ENCODE measurements at places on chromosomes 2 and 18. TPM values are rescaled to one million over a fixed set of nuclear protein-coding genes. Genes with fewer than 3 reads are reported as not detected.

FAM228A gene
- total RNA-seq: not detected

ATG9A gene
- total RNA-seq: 53.1 TPM

VSNL1 gene
- not detected for total RNA-seq

RBM44 gene
- total RNA-seq: 1.0 TPM

DNA sequence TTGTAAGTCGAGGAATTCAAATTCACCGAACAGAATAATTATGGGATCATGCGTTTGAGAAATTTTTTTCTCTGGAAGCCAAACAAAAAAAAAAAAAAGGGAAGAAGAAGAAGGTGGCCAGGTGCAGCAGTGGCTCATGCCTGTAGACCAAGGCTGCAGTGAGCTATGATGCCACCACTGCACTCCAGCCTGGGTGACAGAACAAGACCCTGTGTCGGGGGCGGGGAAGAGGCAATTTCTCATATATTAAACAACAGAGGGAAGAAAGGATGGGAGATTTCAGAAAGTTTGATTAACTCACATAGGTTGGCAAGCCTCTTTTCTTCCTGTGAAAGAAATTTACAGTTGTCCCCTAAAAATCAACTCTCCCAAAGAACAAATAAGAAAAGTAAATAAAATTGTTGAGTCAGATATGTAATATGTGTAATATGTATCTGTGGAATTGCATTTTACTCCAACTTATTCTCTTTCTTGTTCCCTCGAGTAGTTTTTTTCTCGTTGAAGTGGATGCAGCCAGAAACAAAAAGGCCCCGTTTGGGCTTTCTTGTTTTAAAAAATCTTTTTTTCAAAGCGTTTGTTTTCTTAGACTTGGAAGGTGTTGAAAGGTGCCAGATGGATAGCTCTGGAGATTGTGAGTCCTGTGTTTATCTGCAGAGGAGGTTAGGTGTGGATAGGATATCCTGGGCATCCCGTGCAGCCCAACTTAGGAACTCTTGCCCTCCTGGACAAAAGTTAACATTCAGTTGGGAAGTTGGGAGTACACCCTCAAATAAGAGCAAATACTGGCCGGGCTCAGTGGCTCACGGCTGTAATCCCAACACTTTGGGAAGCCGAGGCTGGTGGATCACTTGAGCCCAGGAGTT is 25.4 kb upstream of the FMNL2 start:
- H3K27me3 ChIP-seq: peaks cover 3% of the 10 kb centered on the region

DNA sequence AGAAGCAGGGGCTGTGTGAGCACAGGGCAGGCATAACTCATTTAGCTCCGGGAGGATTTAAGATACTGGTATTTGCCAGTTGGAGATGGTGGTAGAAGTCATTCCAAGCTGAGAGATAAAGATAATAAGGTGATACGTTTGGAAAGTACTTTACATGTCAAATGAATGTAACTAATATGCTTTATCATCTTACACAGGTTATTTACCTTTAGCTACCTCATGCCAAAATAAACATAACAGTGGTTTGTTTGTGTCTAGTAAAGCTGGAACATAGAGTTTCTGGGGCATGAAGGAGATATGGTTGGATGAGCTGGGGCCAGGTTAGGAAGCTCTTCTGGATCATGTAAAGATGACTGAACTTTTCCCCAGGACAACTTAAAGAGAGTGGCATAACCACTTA is 126.9 kb upstream of the PIK3C3 start:
- H3K27ac ChIP-seq: no peak overlapping the region
- H3K27me3 ChIP-seq: no peaks in the 10 kb centered on the region
- no peaks in the 10 kb centered on the region for H3K4me1 ChIP-seq
- no peaks in the 10 kb centered on the region for H3K36me3 ChIP-seq
- DNase-seq: no peak
- no peak overlapping the region for H3K4me3 ChIP-seq

DNA sequence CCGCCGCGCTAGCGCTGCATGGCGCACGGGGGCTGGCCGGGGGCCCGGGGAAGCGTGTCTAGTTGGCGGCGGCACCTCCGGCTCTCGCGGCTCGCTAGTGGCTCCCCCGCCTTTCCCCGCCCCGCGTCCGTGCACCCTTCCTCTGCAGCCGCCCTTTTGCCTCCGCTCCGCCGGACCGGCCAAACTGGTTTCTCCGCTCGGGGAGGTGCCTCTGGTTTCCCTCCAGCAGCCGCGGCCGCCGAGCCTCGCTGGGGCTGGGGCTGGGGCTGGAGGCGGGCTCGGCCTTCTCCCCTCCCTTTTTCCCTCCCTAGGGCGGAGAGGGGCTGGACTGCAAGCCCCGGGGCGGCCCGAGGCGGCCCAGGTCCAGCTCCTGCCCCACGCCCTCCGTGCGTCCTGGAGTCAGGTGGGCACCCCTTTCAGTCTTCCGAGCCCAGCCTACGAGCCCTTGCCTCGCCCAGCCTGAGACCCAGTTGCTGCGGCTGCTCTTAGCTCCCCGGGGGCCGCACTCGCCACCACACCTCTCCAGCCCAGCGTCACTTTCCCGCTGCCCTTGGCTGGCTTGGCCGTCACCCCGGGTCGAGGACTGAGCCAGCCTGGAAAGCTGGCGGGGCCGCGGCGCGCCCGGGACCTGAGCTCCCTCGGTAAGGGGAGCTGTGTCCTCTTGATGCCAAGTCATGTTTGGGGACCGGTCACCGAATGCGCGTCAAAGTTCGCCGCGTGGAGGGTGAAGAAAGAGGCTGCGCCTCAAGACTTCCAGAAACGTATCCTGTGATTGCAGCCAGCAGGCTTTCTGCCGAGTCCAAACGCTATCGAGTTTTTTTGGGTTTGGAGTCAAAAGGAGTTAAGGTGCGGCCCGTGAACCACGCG is at the start of gene ATP8B1:
Gene ATP8B1 (minus strand): TSS at position 213 of the 867 bp plus-strand sequence. CDS start 71,508 bp downstream, outside the sequence.
- peak within 1 kb of the TSS; percentile 37 for H3K4me3 ChIP-seq
- no peak within 1 kb of the TSS for H3K27ac ChIP-seq
- DNase-seq: no peak

GRCh38 chr2:239238839-239239606 is 161.8 kb downstream of the HDAC4 start:
- DNase-seq: no peak
- no peaks in the 10 kb centered on the region for H3K27me3 ChIP-seq
- H3K4me1 ChIP-seq: peaks cover 25% of the 10 kb centered on the region

GRCh38 chr2:99810225-99810624 is 320.4 kb upstream of the REV1 start:
- no peak overlapping the region for H3K4me3 ChIP-seq
- H3K36me3 ChIP-seq: no peaks in the 10 kb centered on the region
- H3K4me1 ChIP-seq: no peaks in the 10 kb centered on the region
- no peaks in the 10 kb centered on the region for H3K27me3 ChIP-seq

DNA sequence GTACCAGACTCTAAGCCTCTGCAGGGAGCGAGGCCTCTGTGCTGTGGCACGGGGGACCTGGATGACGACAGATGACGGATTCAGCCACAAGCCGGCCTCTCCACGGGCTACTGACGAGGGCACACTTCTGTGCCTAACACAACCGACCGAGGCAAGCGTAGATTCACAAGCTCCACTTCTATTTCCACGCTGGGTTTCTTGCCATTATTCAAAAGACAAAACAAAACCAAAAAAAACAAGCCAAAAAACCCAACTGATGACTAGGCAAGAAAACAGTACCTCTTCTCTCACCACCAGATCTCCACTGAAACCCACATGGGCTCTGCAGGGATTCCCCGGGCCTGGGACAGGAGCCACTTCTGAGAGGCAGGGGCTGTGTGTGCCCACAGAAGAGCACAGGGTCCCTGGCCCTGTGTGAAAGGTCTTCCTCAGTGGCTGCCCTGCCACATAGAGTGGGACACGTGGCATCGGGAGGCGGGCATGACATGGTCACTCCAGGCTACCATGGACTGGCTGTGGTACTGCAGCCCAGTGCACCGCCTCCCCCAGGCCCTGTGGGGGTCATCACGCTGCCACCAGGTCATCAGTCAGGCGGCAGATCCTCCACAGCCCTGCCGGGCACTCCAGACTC is 254.7 kb downstream of the HDAC4 start:
- no peak overlapping the region for H3K27ac ChIP-seq
- no peak for DNase-seq
- peaks cover 16% of the 10 kb centered on the region for H3K4me1 ChIP-seq
- H3K27me3 ChIP-seq: no peaks in the 10 kb centered on the region
- H3K36me3 ChIP-seq: peaks cover 67% of the 10 kb centered on the region

- no peaks in the 10 kb centered on the region for H3K4me1 ChIP-seq
- H3K27me3 ChIP-seq: no peaks in the 10 kb centered on the region
- DNase-seq: no peak
- H3K4me3 ChIP-seq: no peak overlapping the region
- no peaks in the 10 kb centered on the region for H3K36me3 ChIP-seq
These were observed 146.0 kb upstream of the SOX11 start for GRCh38 chr2:5546181-5546580.

GRCh38 chr2:37090019-37090477 is 5.7 kb downstream of the GPATCH11 start:
- H3K36me3 ChIP-seq: peaks cover 30% of the 10 kb centered on the region
- DNase-seq: no peak
- no peaks in the 10 kb centered on the region for H3K27me3 ChIP-seq

DNA sequence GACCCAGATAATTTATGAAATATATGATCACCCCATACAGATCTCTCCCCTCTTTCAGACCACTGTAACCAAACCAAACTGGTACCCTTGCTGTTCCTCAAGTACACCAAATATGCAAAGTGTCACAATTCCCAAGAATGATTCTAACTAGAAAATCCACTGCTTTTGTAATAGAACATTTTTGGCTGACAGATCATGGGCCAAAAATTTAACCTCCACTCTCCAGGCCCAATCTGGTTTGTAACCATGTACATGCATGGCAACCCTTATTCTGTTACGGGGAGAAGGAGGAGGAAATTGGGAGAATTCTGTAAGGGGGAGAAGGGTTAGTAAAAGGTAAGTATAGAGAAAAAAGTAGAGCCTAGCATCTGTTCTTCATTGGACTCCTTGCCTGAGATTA is 62.0 kb downstream of the IKZF2 start:
- H3K4me3 ChIP-seq: no peak overlapping the region
- H3K36me3 ChIP-seq: peaks cover 3% of the 10 kb centered on the region
- peaks cover 2% of the 10 kb centered on the region for H3K4me1 ChIP-seq
- no peak for DNase-seq

GRCh38 chr2:187171318-187171717 is 276.7 kb downstream of the CALCRL start:
- H3K36me3 ChIP-seq: no peaks in the 10 kb centered on the region
- H3K4me1 ChIP-seq: peaks cover 2% of the 10 kb centered on the region
- no peak overlapping the region for H3K27ac ChIP-seq
- DNase-seq: no peak
- no peaks in the 10 kb centered on the region for H3K27me3 ChIP-seq
- no peak overlapping the region for H3K4me3 ChIP-seq

GRCh38 chr2:43333656-43334144 is 107.3 kb upstream of the ZFP36L2 start:
- H3K4me1 ChIP-seq: peaks cover 8% of the 10 kb centered on the region
- no peak overlapping the region for H3K27ac ChIP-seq
- no peak for DNase-seq
- H3K27me3 ChIP-seq: no peaks in the 10 kb centered on the region
- H3K4me3 ChIP-seq: no peak overlapping the region

DNA sequence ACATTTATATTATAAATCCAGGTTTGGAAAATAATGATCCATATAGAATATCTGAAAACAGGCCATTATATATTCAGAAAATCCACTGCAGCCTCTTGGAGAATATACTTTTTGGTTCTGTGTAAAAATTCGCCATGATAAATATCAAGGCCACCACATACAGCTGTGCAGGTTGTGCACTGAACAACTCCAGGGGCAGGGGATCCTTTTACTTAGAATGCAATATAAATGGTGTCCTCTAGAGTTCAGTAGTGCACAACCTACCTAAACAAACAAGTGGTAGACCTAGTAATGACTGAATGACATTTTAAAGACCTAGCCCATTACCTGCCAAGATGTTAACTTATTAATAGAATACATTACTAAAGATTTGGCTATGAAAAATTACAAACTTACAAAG is 22.4 kb downstream of the MOGAT1 start:
- H3K4me1 ChIP-seq: peaks cover 13% of the 10 kb centered on the region
- DNase-seq: no peak
- no peak overlapping the region for H3K27ac ChIP-seq
- peaks cover 16% of the 10 kb centered on the region for H3K27me3 ChIP-seq
- H3K36me3 ChIP-seq: no peaks in the 10 kb centered on the region
- H3K4me3 ChIP-seq: no peak overlapping the region

DNA sequence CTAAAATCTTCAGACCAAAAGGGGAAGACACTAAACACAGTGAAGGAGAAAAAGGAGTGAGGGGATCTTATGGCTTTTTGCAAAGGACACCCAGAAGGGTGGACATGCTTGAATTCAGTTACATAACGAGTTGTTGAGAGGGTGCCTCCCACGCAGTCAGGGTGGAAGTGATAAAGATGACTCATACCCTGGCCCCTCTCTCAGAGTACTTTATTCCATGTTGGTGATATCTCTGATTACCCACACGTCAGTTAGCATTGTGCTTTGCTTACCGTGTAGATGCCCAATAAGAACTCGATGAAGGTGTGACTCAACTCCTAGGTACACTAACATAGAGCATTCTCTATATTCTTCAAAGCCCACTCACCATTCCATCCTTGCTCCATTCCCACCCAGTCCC is 44.4 kb downstream of the EN1 start:
- H3K4me1 ChIP-seq: no peaks in the 10 kb centered on the region
- peaks cover 29% of the 10 kb centered on the region for H3K27me3 ChIP-seq
- H3K4me3 ChIP-seq: no peak overlapping the region
- no peaks in the 10 kb centered on the region for H3K36me3 ChIP-seq
- no peak overlapping the region for H3K27ac ChIP-seq
- DNase-seq: no peak

GRCh38 chr2:164515030-164515429 is 106.3 kb downstream of the GRB14 start:
- H3K27ac ChIP-seq: no peak overlapping the region
- no peaks in the 10 kb centered on the region for H3K4me1 ChIP-seq
- H3K27me3 ChIP-seq: no peaks in the 10 kb centered on the region
- no peak overlapping the region for H3K4me3 ChIP-seq
- DNase-seq: no peak
